Activated CD4-positive, CD25-positive, alpha-beta regulatory T cell treated with anti-CD3 and anti-CD28 coated beads, Interleukin-2, amount 50 U/mL, for 24 hours (primary cell): ENCODE measurements at places on chromosomes 2 and 18.

- ATAC-seq, result no peak
Measured at GRCh38 chr18:9900699-9901098, 13.1 kb upstream of the VAPA start.

GRCh38 chr2:86634352-86634751 is 10.7 kb upstream of the RNF103 start:
- no peak for ATAC-seq

GRCh38 chr2:29061176-29061575 is 13.1 kb downstream of the PCARE start:
- ATAC-seq, result no peak

- no peak for ATAC-seq
Measured at GRCh38 chr18:76456823-76457222, 38.2 kb downstream of the ZNF516 start.

- no peak for ATAC-seq
Measured at GRCh38 chr2:116676776-116677175, 1137.7 kb upstream of the DDX18 start.

GRCh38 chr2:54161660-54162424 is 46.4 kb downstream of the ACYP2 start:
- ATAC-seq, result no peak

- no peak for ATAC-seq
Measured at GRCh38 chr2:113005030-113005509, at the start of gene IL36A. TSS of gene IL36A (plus strand) at chr2:113005459. CDS start at chr2:113005872, 413 bp downstream.

GRCh38 chr2:43043553-43043870 is 182.9 kb downstream of the ZFP36L2 start:
- no peak for ATAC-seq

- no peak for ATAC-seq
Measured at GRCh38 chr2:69202327-69202726, 184.7 kb downstream of the GFPT1 start.
